ENCODE measurements at places on chromosomes 3 and 15.

DNA sequence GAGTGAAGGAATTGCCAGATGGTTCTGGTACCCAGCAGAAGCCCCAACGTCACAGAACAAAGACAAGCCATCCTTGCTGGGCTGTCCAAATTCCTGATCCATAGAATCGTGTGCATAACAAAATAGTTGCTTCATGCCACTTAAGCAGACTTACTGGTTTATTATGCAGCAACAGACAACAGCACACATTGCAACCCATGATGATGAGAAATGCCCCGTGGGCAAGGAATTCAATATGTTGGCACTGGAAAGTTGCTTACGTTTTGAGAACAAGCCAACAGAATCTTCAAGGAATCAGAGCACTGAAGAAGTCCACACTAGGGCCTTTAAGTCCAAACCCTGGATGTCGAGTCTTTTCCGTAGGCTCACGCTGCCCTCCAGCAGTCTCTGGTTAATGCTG, 40.3 kb downstream of the CCR4 start:
- no peak for DNase-seq

DNA sequence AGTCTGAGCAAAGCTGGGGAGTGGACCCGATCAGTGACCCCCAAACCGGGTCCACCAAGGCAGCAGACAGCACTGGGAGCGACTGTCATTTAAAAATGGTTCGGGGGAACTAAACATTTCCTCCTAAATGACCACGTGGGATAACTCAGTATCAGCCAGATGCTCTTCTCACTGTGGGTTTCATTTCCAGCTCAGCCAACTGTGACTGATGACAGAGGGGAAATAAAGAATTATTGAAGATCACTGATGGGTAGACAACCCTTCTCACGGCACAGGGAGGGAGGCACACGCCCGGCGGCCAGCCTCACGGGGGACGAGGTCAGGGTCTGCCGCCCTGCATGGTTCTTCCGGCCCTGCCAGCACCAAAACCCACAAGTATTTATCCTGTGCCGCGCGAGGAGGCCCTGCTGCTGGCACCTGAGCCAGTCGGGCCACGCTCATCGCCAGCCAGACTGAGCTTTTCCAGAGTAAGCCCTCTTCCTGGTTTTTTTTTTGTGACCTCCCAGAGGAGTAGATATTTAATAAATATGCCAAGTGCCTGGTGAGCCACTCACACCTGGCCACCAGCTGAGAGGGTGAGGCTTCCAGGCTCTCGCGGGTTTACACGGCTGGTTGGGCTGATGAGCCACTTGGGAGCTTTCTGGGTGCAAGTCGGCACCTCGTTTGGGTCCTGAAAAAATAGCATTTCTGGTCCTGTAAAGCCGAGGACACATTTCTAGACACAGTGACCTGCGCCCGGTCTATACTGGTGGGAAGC, 6.2 kb downstream of the MELTF start:
- no peak for DNase-seq

DNA sequence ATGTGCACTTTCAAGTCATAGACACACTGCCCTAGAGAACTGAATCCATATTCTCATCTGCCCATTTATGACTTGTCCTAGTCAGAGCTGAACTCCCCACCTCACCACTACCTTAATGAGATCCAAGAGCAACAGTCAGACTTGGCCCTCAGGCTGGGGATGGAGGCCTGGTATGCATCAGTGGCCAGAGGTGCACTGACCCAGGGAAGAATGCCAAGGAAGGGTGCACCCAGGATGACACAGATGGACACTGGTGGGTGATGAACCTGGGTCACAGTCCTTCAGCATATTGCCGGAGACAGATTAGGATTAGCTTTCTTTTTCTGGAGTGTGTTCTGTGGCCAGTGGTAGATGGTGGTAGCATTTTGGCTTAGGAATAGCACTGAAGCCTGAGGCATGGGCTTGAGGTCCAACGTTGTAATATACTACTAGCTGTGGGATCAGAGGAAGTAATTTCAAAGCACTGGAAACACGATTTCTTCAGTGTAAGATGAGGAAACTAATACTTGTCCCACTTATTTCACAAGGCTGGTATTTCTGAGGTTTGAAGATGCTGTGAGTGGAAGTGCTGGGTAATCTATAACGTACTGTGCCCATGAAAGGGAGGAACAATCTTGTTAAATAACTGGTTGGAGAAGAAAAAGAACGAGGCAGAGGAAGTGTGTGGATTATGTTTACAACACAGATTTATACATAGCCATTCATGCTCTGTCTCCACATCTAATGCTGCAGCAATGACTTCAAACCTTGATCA, 265.0 kb downstream of the THRB start:
- no peak for DNase-seq

- DNase-seq = no peak
Measured at GRCh38 chr15:93164409-93164808, 75.4 kb upstream of the RGMA start.

- no peak for DNase-seq
Measured at GRCh38 chr3:112199622-112200316, 66.7 kb upstream of the GCSAM start.

DNA sequence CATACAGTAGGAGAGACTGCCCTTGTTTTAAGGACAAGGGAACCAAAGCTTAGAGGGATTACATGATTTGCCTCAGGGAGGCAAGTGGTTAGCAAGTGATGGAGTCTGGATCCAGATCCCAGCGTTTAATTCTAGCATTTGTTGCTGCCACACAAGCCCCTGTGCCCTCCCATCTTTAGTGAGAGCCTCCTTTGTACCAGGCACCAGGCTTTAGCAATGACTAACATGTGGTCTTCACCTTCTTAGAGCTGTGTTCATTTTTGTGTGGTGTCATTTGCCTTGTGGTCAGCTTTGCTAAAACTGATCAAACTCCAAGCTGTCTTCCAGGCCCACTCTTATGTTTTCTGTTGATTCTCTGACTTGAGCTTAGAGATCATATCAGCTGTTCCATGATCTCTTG, 290.5 kb downstream of the RPLP1 start:
- DNase-seq = no peak

- no peak for DNase-seq
Measured at GRCh38 chr3:101862416-101863165, 13.3 kb downstream of the NFKBIZ start.

- no peak for DNase-seq
Measured at GRCh38 chr15:73464602-73465001, 21.6 kb downstream of the REC114 start.

- DNase-seq = no peak
Measured at GRCh38 chr3:159669766-159670165, 318.9 kb upstream of the IL12A start.
